ENCODE measurements at places on chromosomes 2 and 18.

DNA sequence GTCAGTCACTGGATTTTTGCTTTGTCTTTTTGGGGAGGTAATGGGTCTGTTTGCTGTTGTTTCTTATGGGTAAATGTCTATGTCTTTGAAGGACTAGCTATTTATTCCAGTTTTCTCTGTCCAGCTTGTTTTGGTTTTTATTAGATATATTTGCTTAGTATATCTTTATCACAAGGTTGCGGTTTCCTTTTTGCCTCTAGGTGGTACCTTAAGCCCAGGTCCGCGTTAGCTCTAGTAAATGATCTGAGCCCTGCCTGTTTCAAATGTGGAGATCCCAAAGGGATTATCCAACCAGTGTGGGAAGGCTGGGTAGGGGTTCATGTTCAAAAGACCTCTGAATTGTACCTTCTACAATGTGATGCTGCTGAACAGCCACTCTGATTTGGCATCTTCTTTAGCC, 114.5 kb downstream of the MYO3B start:
- DNase-seq = no peak

GRCh38 chr2:24272161-24272802, 88.1 kb downstream of the ITSN2 start:
- no peak for DNase-seq

- DNase-seq = no peak
These were observed 31.1 kb downstream of the SIGLEC15 start for GRCh38 chr18:45856531-45856930.

GRCh38 chr2:149226790-149227189, 103.6 kb upstream of the LYPD6 start:
- DNase-seq = no peak

DNA sequence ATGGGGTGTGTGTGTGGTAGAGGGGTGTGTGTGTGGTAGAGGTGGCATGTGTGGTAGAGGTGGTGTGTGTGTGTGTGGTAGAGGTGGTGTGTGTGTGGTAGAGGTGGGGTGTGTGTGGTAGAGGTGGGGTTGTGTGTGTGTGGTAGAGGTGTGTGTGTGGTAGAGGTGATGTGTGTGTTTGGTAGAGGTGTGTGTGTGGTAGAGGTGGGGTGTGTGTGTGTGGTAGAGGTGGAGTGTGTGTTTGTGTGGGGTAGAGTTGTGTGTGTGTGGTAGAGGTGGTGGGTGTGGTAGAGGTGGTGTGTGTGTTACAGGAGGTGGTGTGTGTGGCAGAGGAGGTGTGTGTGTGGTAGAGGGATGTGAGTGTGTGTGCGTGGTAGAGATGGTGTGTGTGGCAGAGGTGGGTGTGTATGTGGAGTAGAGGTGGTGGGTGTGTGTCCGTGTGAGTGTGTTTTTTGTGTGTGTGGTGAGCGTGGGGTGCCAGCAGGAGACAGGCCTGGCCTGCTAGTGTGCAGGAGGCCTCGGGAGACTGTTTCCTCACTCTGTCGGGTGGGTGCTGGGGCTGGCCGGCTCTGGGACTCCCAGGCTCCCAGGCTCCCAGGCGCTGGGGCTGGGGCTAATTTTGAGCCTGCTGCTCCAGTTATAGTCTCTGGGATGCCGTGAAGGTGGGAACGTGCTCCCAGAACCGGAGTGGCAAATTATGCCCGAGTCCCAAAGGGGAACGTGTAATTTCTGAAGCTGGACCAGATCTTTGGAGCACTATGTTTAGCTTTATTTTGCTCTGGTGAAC, 165.2 kb downstream of the DYSF start:
- no peak for DNase-seq

All from stimulated activated CD8-positive, alpha-beta memory T cell treated with anti-CD3 and anti-CD28 coated beads, Interleukin-15, amount 100 ng/mL, for 24 hours (primary cell).